Islet precursor cell (in vitro differentiated cells): ENCODE measurements at places on chromosomes 16 and 17.

DNA sequence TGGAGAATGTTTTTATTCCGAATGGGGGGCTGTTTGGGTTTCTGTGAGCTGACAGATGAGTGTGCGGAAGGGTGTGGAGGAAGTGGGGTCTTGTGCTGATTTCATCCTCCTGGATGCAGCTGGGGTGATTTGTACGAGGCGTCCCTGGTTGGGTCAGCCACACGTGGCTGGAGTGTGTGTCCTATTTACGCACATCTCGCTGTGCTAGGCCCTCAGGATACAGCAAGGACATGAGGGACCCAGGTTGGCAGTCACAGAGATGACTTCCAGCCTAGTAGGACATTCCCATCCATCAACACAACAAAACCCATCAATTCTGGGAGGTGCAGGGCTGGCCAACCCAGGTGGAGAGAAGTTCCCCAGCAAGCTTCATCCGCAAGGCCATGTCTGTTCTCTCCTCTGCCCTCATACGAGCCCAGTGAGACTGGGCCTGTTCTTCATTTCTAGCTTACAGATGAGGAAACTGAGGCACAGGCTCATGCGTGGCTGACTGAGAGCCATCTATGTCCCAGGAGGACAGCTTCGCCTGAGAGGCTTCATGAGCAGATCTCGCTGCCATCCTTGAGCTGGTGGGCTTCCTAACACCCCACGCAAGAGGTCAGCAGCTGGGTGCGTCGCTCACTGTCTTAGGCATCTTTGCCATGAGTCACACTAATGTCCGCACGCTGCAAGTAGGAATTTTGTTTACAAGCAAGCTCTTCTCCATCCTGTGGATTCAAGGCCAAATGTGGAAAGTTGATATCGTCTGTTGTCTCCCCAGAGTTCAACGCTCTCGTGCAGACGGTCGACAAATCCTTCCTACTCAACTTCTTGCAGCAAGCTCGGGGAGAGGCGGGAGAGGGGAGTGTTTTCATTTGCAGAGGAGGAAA, 24.4 kb downstream of the IRF8 start:
- DNase-seq: peak; percentile 86

- DNase-seq: no peak
Measured at GRCh38 chr17:76040376-76040775, 13.3 kb upstream of the EVPL start.

DNA sequence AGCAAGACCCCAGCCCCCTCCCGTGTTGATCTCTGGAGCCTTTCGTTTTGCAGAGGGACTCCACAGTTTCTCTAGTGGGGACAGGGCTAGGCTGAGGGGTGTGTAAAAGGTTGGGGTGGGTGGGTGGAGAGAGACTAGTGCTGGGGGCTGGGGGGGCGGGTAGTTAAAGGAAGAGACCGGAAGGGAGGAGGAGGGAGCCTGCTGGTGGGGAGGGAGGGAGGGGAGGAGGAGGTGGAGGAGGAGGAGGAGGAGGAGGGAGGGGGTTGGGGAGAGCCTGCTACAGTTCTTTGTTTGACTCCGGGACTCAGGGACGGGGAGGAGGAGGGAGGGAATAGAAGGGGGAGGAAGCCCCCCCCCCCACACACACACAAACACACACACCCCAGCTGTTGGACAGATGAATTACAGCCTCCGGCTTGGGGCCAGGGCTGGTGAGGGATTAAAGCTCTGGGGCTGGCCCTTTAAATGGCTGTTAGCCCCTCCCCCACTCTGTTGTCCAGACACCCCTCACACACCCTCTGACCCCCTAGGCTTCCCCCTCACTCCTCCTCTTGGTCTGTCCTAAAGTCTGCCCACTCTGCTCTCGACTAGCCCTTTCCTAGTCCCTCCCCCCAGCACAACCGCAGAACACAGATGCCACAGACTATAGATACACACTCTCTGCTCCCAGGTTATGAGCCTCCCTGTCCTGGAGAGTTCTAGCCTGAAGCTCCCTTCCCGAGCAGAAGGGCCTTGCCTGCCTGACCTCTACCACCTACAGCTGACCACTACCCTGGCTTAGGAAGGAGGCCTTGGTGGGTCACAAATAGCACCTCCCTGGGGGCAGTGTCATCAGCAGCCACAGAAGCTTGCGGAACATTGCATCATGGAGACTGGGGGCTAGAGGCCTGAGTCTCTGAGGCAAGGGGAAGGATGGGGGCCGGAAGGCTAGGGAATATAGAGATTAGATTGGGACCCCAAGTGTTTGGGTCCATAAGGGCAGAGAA, 4.4 kb downstream of the KDM6B start:
- peak; percentile 95 for DNase-seq

DNA sequence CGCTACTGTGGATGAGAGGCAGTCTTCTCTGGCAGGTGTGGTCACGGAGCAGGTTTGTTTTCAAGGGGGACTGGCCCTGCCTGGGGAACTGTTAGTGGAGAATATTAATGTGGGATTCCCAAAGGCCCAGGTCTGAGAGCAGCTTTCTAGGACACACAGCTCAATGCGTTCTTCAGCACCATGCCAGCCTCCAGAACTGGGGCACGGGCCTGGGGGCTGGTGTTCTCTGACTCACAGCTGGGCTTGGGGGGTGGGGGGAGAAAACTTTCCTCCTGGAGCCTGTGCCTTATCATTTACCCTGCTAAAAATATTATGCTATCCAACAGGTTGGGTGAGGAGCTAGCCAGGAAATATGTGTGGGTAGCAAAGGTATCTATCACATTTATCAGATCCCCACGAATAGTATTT, 13.5 kb upstream of the LHX1 start:
- no peak for DNase-seq

GRCh38 chr16:9913604-9914326, 268.5 kb downstream of the GRIN2A start:
- no peak for DNase-seq
